ENCODE measurements at places on chromosomes 11 and 22.

GRCh38 chr11:112219476-112220232 lies 6.6 kb upstream of the PTS start:
- DNase-seq = no peak

DNA sequence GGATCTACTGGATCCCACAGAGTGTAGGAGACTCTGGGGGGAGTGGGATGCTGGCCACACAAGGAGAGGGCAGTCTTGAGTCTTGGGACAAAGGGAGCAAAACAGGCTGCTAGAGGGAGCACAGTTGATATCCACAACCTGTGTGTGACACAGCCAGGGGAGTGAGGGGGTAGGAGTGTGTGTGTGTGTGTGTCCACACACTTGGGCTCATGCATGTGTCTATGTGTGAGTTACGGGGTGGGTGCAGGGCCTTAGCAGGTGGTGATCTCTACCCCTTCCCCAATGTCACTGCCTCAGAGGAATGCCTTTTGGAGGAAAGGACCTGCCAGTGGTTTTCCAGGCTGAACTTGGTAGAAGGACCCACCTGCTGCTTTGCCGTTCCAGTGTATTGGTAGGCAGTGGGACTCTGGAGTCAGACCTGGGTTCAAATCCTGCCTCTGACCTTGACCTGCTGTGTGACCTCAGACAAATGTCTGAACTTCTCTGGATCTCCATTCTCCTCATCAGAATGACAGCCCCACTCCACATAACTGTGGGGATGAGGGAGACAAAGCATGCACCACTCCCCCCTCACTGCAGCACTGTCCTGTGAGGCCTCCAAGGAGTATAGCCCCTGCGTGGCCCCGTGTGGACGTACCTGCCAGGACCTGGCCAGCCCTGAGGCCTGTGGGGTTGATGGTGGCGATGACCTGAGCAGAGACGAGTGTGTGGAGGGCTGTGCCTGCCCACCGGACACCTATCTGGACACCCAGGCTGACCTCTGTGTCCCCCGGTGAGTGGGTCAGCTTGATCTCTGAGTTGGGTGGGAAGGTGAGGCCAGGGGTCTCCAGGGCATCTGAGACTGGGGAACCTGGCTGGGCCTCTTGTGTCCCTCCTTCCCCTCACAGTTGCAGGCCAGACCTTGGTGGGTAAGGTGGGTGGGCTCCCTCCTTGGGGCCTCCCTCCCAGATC lies 27.4 kb downstream of the OTOG start:
- peak; percentile 9 for DNase-seq

GRCh38 chr11:113444502-113445123 lies 30.6 kb downstream of the DRD2 start:
- no peak for DNase-seq

DNA sequence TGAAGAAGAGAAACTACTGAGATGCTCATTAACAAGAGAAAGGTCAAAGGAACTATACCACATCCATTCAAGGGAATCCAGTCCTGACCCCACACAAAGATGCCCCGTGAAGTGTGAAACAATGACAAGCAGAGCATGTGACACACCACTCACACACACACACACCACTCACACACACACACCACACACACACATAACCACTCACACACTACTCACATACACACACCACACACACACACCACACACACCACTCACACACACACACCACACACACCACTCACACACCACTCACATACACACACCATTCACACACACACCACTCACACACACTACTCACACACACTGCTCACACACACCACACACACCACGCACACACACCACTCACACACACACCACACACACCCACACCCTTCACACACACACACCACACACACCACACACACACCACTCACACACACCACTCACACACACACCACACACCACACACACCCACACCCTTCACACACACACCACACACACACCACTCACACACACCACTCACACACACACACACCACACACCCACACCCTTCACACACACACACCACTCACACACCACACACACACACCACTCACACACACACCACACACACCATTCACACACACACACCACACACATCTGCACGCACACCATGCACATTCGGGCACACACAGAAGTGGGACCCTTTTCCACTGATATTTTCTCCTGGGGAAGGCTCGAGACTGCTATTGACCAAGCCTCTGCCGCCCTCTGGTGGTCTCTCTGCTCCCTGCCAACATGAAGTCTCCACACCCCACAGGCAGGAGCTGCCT lies 32.0 kb upstream of the COMT start:
- peak; percentile 88 for DNase-seq

- DNase-seq = no peak
Measured at GRCh38 chr22:29827091-29827490, 11.0 kb downstream of the ASCC2 start.

DNA sequence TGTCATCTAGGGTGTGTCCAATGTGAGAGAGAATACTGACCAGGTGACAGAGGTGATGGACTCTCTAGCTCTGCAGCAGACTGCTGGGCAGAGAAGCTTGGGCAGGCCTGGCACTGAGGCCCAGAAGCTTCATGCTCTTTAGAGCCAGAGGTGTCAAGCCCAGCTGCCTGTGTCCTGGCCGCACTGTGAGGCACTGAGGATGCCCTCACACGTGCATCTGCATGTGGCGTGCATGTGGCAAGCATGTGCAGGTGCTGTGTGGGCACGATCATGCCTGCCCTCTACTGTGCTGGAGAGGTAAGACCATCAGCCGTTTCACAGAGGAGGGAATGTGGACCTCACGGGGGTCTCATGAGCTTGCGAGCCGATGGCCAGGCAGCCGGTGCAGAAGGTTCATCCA lies 15.8 kb upstream of the TXNRD2 start:
- no peak for DNase-seq

DNA sequence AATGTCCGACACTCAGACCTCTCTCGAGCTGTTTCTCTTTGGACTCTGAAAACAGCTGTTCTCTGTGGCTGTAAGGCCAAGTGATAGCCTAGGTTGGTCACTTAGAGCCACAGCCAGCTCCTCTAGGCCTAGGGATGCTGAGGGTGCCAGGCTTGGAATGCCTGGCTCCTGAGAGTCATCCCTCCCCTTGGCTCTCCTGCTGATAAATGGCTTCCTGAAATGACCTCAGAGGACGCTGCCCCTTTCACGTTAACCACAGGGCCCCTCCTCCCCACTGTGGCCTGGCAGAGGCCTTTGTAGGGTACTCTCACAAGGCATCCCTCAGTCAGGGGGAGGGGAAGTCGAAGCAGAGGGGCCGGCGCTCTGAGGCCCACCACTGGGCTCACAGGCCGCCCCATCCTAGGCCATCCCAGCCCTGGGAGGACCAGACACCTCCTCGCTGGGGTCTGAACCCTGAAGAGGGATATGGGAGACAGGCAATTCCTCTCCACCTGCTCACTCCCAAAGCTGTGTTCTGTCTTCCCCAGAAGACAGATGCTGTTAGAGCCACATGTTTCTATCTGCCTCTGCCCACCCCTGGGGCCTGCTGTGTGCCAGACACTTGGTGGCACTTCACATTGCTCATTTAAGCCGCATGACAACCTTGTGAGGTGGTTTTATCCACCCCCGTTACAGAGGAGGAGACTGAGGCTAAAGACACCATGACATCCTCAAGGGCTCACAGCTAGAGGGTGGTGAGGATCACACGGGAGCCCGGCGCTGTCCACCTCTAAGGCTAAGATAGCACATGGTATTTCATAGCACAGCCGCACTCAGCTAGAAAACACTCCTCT lies 50.9 kb downstream of the ARFGAP3 start:
- DNase-seq = no peak

DNA sequence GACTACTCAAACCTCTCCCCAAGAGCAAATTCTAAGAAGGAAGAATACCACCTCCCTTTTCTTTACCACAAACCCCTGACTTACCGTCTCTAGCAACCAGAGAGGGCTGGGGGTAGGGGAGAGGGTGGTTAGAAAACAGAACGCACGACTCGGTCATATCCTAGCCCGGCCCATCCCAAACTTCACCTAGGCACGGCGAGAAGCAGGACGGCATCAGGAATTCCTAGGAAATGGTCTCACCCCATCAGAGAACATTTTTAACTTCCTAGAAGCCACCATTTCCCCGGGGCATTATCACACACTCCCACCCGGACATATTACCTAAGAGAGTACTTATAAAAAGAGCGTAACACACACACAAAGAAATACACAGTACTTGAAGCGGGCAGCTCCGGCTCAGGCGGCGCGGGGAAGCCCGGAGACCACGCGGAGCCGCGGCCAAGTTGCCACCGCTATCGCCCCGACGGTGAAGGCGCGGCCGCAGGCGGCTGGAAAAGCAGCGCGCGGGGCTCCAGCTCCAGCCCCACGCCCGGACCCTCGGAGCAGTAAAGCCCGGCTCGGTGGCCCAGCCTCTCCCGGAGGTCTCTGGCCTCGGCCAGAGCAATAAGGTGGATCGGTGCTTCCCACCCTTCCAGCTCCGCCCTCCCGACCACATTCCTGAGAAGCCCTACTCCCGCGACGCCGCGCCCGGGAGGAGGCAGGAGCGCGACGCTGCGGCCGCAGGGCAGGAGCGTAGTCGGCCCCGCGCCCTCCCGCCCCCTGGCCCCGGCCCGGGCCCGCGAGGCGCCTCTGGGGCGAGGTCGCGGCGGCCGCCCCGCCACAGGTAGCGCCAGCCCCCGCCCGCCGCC lies 878 bp downstream of the RRAS2 start:
- DNase-seq = peak; percentile 73

DNA sequence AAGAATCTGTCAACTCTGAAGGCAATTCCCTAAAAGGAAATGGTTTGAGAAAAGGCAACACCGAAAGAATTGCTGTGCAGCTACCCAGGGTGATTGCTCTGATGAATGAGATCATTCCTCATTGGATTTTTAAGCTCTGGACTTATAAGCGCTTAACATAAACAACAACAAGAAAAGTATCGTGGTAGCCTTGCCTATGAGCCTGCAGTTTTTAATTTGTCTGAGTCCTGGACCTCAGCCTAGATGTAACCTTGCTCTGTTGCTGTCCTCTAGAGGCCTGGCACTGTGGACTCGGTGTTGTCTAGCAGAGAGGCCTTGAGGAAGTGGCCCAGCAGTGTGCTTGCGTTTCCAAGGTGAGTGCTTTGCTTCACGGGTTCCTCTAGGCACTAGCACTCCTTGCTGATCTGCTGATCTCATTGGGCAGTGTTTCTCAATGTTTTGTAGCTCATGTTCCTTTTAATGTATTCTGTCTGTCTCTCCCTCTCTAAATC lies 20.4 kb downstream of the CCDC81 start:
- no peak for DNase-seq

DNA sequence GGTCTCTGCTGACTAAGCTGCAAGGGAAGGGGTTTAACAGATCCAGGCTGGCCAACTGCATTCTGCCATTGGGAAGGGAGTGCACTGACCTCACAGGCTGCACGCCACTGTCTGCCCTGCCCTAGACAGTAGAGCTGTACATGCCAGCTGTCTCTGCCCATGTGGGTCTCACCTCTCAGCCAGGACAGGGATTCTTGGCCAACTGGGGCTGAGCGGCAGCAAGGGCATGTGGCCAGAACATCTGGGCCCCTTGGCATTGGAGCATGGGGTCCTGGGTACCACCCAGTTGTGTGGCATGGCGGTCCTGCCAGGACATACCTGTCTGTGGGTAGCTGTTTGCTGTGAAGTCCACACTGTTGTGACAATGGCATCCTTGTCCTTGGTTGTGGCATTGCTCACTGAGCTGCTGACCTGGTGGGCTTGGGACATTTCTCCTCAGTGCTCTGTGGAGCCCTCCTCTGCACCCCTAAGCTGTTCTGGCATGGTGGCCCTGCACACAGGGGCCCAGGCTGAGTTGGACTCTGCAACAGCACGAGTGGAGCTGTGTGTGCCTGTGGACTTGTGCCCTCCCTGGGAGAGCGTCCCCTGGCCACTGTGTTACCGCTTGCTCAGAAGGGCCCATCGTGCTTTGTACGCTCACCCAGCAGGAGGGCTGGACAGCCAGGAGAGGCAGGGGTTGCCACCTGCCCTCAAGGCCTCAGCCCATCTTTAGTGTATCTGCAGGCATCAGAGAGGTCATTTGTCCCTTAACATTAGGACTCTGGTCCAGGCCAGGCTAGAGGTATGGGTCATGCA lies 46.7 kb downstream of the MED15 start:
- DNase-seq = no peak

- peak; percentile 90 for DNase-seq
Measured at GRCh38 chr22:31084811-31085492, 3.8 kb downstream of the SMTN start.

DNA sequence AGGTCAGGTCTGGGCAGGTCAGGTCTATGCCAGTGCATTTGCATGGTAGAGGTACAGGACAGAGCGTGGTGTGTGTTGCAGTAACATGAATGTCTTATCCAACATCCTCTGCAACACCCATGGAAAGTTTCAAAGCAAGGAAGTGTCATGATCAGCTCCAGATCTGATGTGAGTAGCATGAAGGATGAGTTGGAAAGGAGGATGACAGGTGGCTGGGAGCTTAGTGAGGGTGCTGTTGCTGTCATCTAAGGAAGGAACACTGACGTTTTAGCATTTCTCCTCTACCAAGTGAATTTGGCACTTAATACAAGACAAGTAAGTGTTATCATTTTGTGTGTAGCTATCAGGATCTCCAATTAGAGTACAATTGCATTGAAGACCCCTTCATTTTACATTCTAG lies 65.1 kb downstream of the GRK3 start:
- DNase-seq = no peak

DNA sequence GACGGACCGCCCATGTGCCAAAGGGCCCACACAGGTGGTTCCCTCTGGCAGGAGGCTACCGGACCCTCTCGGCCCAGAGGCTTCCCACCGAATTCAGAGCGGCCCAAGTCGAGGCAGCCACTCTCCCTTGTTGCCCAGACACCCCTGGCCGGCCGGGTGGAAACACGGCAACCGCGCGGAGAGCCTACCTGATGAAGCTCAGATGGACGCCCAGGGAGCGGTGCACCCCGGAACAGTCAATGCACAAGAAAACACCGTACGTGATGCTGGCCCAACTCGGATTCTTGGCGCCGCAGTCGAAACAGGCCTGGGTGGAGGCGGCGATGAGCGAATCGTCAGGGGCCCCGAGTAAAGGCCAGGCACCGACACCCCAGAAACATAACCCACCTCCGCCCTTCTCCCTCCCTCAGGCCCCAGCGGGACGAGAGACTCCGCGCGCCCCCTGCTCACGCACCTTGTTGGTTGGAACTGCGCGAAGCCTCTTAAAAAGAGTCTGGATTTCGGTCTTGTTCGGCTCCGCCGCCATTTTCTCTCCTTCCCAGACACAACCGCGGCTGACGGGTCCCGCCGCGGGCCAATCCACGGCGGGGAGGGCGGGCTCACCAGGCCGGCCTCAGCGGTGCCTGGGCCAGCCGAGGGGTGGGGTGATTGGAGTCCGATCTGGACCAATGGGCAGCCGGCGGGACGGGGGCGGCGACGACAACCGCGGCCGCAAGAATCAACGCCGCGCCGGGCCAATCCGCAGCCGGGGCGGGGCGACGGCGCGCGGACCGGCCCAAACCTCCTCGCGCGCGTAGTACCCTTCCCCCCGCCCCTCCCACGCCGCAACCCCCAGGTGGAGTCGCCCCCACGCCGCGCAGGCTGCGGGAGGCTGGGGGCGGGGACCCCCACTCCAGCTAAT lies at the start of gene ARFGAP2:
ARFGAP2 (minus strand) TSS at position 552 of the 901 bp plus-strand sequence; CDS start at position 526, 26 bp downstream.
- peak; percentile 98 for DNase-seq

GRCh38 chr11:4962816-4963215 lies 7.3 kb upstream of the OR51A2 start:
- DNase-seq = no peak

Data from Peyer's patch (tissue), 4 donors.